ENCODE measurements at places on chromosomes 12 and 14.

DNA sequence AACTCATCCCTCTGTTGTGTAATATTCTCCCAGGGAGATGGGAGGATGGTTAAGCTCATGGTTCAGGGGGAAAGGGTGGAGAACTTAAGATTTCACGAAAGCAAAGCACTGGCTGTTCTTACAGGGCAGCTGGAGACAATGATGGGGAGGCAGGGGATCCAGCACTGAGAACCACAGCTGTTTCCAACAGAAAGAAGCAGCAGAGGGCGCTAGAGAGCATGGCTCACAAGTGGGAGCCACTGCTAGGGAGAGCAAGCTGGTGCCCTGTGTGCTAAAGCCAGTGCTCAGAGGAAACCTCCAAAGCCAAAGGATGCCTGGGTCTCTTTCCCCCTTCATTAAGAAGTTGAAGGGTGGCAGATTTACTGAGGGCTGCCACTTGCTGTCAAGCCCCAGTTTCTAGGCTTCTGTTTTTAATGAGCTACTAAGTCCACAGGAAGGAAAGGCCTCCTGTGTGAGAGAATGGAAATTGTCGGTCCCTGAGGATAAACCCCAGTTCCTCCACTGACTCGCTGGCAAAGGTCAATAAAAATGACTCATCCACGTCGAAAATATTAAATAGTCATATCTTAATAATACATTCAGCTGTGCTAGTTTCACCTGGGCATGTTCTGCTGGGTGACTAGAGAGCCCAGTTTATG, 199.7 kb downstream of the ANO2 start:
- no peak overlapping the region for H3K27ac ChIP-seq
- H3K4me1 ChIP-seq = peaks cover 15% of the 10 kb centered on the region
- H3K4me3 ChIP-seq = no peak overlapping the region
- peak; percentile 21 for DNase-seq
- H3K27me3 ChIP-seq = no peaks in the 10 kb centered on the region

DNA sequence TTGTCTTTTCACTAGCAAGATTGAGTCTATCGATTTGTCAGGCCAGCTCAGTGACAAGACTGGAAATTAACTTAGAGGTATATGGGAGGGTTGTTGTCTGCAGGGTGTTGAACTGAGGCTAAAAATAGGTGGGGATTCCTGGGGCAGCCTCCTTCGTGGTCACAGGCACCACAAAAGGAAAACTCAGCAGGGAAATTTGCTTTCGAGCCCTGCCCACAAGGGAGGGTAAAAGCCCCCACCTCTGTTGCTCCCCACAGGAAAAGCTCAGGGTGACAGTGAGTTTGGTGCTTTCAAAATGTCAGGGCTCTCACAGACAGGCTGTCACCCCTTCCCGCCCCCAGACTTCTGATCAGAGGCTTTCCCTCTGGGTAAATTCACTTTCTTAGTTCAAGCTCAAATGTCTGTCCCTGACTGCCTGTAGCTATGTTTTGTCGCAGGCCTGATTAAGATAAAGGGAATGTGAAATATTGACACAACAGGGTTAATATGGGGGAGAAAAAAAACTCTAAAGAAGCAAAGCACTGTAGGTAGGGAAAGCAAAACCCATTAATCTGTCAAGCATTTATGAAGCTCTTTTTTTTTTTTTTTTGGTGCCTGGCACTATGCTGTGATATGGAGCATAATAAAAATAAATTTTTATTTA, 11.7 kb upstream of the NFKBIA start:
- no peaks in the 10 kb centered on the region for H3K36me3 ChIP-seq
- H3K27ac ChIP-seq = peak overlapping the region; percentile 83
- no peak overlapping the region for H3K4me3 ChIP-seq
- H3K27me3 ChIP-seq = no peaks in the 10 kb centered on the region
- peaks cover 42% of the 10 kb centered on the region for H3K4me1 ChIP-seq

GRCh38 chr12:6090803-6091202, 33.7 kb downstream of the VWF start:
- H3K4me3 ChIP-seq = no peak overlapping the region
- no peaks in the 10 kb centered on the region for H3K36me3 ChIP-seq
- no peak overlapping the region for H3K27ac ChIP-seq

DNA sequence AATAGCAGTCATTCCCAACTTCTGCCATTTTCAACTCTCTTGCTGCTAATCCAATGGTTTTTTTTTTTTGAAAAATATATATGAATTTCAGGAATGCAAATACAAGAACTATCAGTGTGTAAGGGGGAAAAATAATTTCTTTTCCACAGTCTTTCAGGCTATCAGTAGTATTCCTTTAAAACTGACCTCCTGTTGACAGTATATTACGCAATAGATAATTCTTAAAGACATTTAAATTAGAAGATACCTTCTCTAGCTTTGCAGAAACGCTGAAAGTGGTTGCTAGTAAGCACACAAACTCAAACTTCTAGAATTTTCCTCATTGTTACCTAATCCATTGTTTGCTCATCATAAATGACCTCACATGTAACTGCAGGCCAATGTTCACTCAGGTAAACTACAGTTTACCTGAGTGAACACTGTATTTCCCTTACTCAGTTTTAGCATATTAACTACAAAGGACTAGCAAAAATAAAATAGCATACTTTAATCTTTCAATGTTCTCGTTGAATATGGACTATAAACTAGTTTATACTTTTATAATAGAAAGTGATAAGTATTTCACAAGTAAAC, at the start of gene C12orf50:
Gene C12orf50 (minus strand): TSS at position 309 of the 573 bp plus-strand sequence. CDS start 2,439 bp downstream, outside the sequence.
- no peaks in the 10 kb centered on the region for H3K36me3 ChIP-seq
- H3K27me3 ChIP-seq = no peaks in the 10 kb centered on the region
- no peak for DNase-seq
- H3K4me3 ChIP-seq = no peak within 1 kb of the TSS

GRCh38 chr12:54948171-54948570, 36.4 kb downstream of the TESPA1 start:
- H3K4me3 ChIP-seq = no peak overlapping the region
- H3K27ac ChIP-seq = no peak overlapping the region
- peaks cover 2% of the 10 kb centered on the region for H3K4me1 ChIP-seq
- H3K36me3 ChIP-seq = no peaks in the 10 kb centered on the region
- DNase-seq = no peak

GRCh38 chr12:62862259-62862881, 72.6 kb downstream of the PPM1H start:
- H3K4me3 ChIP-seq = no peak overlapping the region
- H3K27ac ChIP-seq = no peak overlapping the region
- no peak for DNase-seq
- H3K4me1 ChIP-seq = no peaks in the 10 kb centered on the region

- no peaks in the 10 kb centered on the region for H3K36me3 ChIP-seq
- no peak overlapping the region for H3K27ac ChIP-seq
- H3K4me1 ChIP-seq = no peaks in the 10 kb centered on the region
- H3K27me3 ChIP-seq = no peaks in the 10 kb centered on the region
Measured at GRCh38 chr14:57060276-57060955, 208.3 kb downstream of the EXOC5 start.

DNA sequence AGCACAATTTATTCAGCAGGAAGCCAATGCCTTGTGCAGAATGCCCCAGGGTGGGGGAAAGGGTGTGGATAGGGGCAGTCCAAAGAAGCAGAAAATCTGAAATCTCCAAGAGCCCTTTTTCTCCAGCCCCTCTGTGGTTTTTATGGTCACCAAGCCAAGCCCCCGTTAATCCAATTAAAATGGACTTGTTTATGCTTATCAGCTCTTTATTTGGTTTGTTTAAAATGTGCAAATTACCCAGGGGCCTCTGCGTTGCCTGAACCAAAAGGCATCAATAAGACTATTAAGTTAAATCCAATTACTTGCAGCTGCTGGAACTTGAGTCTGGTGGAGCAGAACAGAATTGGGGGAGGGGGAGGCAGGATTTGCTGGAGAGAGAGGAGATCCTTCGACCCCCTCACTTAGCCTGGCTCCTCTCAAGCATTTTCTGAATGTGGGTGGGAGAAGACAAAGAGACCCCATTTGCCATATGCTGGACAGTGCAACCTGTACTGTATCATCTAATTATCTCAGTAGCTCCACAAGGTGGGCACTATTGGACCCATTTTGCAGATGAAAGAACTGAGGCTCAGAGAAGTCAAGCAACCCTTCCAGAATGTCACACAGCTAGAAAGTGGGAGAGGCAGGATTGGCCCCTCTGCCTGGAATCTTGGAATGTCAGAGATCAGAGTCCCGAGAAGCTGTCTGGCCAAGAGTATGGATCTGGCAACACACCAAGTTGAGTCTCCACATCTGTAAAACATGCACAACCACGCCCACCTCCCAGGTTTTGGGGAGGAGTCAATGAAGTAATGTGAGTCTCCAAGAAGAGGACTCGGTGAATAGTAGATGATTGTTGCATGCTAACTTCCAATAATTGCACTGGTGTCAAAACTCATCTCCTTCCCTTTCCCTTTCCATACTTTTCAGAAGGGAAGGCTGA, 66.9 kb downstream of the CMKLR1 start:
- DNase-seq = no peak
- no peak overlapping the region for H3K4me3 ChIP-seq
- H3K36me3 ChIP-seq = no peaks in the 10 kb centered on the region
- H3K27me3 ChIP-seq = no peaks in the 10 kb centered on the region
- no peaks in the 10 kb centered on the region for H3K4me1 ChIP-seq

- H3K27ac ChIP-seq = peak overlapping the region; percentile 18
- H3K36me3 ChIP-seq = no peaks in the 10 kb centered on the region
- no peak overlapping the region for H3K4me3 ChIP-seq
Measured at GRCh38 chr12:6167327-6168280, 32.6 kb upstream of the CD9 start.

DNA sequence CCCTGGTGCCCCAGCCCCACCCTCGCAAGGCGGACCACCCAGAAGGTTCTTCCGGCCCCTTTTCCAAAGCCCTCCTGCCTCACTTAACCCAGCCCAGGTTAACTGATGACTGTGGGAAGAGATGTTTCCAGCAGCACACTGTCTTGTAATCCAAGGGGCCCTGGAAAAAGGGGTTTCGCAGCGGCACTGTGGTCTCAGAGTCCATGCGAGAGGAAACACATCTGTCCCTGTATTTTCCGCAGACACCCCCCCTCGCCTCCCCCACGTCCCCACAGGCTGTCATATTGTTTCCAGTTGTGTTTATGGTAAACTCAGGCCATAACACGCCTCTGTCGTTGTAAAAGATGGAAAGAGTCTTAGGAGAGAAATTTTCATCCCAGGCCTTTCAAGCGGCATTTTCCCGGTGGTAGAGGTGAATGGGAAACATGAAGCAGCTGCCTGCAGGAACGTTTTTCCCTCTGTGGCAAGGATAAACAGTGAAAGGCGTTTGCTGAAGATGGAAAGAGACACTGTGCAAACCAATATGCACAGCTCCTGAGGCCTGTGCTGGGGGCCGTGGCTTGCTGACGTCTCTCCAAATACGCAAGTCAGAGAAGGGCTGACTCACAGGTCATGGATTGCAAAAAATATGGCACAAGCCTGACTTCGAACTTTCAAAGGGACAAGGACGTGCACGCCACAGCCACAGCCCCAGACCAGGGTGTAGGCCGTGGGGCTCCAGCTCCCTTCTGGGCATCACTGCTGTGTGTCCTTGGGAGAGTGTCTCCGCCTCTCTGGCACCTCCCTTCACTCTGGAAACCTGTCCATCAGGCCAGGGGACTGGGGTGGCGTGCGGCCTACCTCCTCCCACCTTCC, 22.5 kb upstream of the FZD10 start:
- DNase-seq = no peak
- H3K27me3 ChIP-seq = peaks cover 18% of the 10 kb centered on the region
- H3K36me3 ChIP-seq = no peaks in the 10 kb centered on the region
- no peaks in the 10 kb centered on the region for H3K4me1 ChIP-seq

DNA sequence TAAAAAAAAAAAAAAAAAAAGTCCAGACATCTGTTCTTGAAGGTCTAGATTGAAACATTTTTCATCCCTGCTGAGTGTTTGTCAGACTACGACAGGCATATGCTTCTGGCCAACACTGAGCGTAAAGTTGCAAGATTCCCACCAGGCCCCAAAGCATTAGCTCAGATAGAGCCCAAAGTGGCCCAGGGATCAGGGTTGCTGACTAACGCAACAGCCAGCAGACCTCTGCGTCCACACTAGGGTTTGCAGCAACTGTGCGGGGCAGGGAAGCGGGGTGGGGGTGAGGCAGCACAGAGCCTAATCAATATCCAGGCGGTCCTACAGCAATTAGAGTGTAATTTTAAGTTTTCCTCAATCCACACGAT, 55.7 kb downstream of the SSH1 start:
- H3K27ac ChIP-seq = no peak overlapping the region
- no peak for DNase-seq
- H3K36me3 ChIP-seq = peaks cover 38% of the 10 kb centered on the region
- no peaks in the 10 kb centered on the region for H3K27me3 ChIP-seq
- H3K4me1 ChIP-seq = no peaks in the 10 kb centered on the region

DNA sequence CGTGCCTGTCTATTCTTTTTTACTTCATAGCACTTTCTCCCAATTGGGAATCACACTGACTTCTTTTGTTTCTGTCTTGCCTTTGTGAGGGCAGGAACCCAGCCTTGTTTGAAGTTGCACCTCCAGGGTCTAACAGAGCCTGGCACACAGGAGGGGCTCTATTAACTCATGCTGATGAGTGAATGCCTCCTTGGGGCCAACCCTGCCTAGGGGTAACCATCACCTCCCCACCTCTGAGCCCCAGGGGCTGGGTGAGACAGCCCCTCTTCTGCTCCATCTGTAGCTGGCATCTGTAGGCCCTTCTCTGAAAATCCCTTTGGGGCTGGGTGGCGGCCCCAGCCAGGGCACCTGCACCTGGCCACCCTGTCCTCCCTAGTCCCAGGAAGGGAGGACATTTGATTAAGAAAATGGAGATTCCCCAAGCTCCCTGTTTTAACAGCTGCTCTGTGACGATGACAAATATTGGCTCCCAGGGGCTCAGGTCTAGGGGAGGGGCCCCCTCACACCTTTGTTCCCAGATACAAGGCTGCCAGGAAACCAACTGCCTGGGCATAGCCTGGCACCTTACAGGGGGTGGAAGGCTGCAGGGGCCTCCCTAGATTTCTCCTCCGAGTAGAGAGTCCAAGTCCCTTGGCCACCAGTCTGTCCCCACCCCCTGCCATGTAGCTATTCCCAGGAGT, 11.8 kb downstream of the TAMALIN start:
- H3K27ac ChIP-seq = no peak overlapping the region
- no peaks in the 10 kb centered on the region for H3K4me1 ChIP-seq
- no peak for DNase-seq
- H3K4me3 ChIP-seq = no peak overlapping the region
- peaks cover 5% of the 10 kb centered on the region for H3K36me3 ChIP-seq
- peaks cover 3% of the 10 kb centered on the region for H3K27me3 ChIP-seq

GRCh38 chr14:96658611-96659010, 138.6 kb upstream of the VRK1 start:
- peaks cover 4% of the 10 kb centered on the region for H3K27me3 ChIP-seq
- DNase-seq = no peak
- H3K4me1 ChIP-seq = no peaks in the 10 kb centered on the region
- no peak overlapping the region for H3K4me3 ChIP-seq
- no peak overlapping the region for H3K27ac ChIP-seq
- no peaks in the 10 kb centered on the region for H3K36me3 ChIP-seq

GRCh38 chr14:49861699-49862088, 9.1 kb upstream of the NEMF start:
- no peaks in the 10 kb centered on the region for H3K27me3 ChIP-seq
- H3K4me1 ChIP-seq = peaks cover 19% of the 10 kb centered on the region
- peak overlapping the region; percentile 97 for H3K27ac ChIP-seq
- DNase-seq = peak; percentile 56
- peak overlapping the region; percentile 73 for H3K4me3 ChIP-seq
